ENCODE measurements at places on chromosomes 12 and 14.
A peak's percentile ranks its signal among the peaks of the same experiment; 100 is the strongest.

- DNase-seq, result no peak
Observed at GRCh38 chr12:57927086-57927485, 14.3 kb upstream of the ATP23 start.

GRCh38 chr14:61561657-61562276 lies 133.5 kb upstream of the HIF1A start:
- peak; percentile 98 for DNase-seq

DNA sequence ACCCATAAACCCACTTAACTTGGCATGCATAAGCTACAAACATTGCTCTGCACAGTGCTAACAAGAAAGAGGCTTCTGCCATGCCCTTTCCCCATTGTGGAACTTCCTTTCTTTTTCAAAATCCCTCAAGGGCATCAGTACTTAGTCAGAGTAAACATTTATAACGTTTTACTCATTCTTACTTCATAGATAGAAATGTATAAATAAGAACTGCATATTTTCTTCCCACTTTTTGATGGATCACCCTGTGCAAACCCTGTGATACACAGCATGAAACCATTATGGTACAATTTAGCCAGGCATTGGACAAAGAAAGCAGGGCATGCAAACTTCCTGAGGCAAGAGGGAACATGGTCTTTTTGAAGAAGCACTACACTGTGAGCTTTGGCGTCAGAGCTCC lies 113.8 kb upstream of the FOXG1 start:
- DNase-seq, result no peak

GRCh38 chr14:27384124-27384523 lies 786.3 kb upstream of the NOVA1 start:
- no peak for DNase-seq

Measured in HS-27A (cell line).